NCI-H2029 treated with DMSO at 0.1 percent for 48 hours (cell line): ENCODE measurements at places on chromosomes 12 and 14.

- DNase-seq: no peak
Observed at GRCh38 chr14:101230851-101231550, 327.5 kb upstream of the RTL1 start.

GRCh38 chr12:51883998-51884675 lies 3.8 kb upstream of the ANKRD33 start:
- no peak for DNase-seq

DNA sequence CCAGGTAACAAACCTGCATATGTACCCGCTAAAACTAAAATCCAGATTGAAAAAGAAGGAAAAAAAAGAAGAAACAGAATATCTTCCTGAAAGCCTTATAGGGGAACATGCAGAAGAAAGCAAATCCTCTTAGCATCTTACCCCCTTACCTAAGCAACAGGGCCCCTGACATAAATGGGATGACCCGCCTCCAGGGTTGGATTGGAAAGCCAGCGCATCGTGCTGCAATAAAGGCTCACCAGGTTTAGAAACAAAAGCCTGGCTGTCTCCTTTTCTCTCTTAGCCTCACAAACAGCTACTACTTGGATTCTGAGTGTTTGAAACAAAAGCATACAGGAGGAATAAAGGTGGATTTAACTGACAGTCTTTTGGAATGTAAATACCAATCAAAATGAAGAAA lies 13.8 kb upstream of the ADCK1 start:
- no peak for DNase-seq

DNA sequence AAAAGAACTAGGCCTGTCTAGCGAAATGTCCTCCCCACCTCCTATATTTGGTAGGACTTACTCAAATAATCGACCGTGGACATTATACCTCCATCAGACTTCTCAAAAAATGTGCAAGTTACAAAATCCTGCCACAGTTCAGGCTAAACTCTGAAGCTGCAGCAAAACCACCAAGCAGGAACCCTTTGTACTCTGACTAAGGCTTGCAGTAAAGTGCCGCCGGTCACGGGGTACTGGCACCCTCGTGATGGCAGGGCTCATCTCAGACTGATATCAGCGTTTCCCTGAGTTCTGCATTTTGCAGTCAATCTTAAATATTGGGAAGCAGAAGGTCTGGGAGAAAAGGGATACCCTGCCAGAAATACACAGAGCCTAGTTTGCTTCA lies 17.1 kb downstream of the SLC11A2 start:
- no peak for DNase-seq

- DNase-seq: no peak
Observed at GRCh38 chr14:100108042-100108825, 43.0 kb downstream of the EVL start.

DNA sequence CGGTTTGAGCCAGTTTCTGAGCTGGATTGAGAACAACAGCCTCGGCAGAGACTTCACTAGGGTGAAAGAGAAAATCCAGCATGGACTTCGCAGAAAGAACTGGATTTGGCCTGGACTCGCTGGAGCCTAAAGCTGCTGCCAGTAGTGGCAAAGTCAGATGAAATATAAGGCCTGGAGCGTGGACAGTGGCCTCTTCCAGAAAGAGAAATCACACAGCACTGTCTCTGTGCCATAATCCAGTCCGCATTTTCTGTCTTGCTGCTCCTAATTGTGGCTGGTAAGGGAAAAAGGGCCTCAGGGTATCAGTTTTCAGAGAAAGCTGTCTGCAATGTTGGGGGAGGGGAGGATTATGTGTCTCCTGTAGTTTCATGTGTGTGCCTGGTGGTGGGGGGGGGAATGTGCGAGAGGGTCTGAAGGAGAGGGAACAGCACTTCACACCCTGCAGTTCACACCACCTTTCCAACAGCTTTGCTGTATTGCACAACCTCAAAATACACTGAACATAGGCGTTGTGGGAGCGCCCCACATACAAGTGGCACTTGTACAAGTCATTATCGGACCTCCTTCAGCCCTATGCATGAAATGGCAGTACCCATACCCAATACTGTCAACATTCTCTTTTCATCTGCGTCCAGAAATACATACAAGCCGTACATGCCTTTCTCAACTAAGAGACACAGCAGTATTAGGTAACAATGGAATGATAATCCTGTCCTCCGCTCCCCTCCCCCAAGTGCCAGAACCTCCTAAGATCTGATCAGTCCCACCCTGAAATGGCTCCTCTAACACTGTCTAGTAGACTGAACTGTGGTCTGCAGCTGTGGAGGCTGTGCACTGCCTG lies 107.5 kb upstream of the ATF7IP start:
- peak; percentile 98 for DNase-seq
